ENCODE measurements at places on chromosomes 7 and 10.

GRCh38 chr10:119640875-119641526 lies 10.2 kb upstream of the BAG3 start:
- DNase-seq = peak; percentile 85

DNA sequence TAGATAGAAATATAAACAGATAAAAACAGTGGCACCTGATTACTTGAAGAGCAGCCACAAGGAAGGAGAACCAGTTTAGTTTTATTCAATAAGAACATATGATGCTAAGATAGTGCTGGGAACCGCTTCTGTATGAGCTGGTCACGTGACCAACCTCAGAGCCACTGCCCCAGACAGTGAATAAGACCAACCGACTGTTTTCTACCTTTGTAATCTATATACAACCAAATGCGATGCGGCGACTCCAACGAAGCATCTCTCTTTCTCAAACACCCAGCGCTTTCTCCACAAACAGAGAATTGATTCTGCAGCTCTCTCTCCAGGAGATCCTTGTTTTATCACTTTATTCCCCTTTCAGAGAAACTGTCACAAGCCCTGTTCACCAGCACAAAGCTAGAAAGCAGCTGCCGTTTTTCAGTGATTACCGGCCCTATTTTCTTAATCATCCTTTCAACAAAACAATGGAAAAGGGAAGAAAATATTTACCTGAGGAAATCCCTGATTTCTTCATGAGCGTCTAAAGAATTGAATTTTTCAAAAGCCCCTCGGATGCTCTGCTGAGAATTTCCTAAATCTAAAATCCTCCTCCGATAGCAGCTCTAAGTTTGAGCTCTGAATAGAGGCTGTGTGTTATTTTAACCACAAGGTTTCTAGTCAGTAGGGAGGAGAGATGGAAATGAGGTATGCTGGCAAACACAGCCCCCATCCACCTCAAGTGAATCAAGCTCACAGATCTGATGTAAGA lies 55.7 kb upstream of the JCAD start:
- no peak for DNase-seq

- DNase-seq = peak; percentile 13
Measured at GRCh38 chr10:70715853-70716795, 43.8 kb downstream of the ADAMTS14 start.

- DNase-seq = no peak
Measured at GRCh38 chr10:75042292-75042974, 69.0 kb upstream of the SAMD8 start.

DNA sequence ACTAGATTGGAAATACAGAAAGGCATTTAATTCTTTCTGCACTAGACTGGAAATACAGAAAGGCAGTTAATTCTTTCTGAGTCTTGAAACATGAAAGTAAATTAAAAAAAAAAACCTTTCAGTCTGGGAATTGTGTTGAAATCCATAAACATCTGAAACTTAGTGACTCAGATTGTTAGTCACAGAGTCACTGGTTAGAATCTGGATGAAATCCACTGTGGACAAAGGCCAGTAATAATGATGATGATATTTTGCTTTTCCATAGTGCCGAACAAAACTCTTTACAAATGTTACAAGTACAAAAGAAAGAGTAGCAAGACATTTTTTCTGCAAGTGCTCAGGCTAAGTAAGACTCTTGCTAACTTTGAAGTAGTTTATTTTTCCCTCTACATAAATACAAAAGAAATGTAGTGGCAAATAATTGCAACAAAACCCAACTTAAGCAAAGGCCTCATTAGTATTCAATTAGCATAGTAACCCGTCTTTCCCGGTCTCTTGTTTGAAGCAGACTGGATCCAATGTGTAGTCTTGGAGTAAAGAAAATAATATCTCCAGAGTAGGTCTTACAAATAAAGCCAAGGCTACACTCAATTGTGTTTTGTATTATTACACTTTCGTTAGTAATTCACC lies 5.8 kb upstream of the PRTFDC1 start:
- no peak for DNase-seq

- no peak for DNase-seq
Measured at GRCh38 chr10:1009071-1009494, 16.6 kb downstream of the IDI2 start.
